SJSA1 (cell line): ENCODE measurements at places on chromosomes 3 and 15.
A peak's percentile ranks its signal among the peaks of the same experiment; 100 is the strongest.

- no peak for DNase-seq
These were observed 357.7 kb downstream of the OTOL1 start for GRCh38 chr3:161854232-161854771.

GRCh38 chr15:35540021-35540420 is 5.9 kb downstream of the DPH6 start:
- DNase-seq: no peak

- no peak for DNase-seq
These were observed 32.7 kb downstream of the RNF13 start for GRCh38 chr3:149845570-149846244.

DNA sequence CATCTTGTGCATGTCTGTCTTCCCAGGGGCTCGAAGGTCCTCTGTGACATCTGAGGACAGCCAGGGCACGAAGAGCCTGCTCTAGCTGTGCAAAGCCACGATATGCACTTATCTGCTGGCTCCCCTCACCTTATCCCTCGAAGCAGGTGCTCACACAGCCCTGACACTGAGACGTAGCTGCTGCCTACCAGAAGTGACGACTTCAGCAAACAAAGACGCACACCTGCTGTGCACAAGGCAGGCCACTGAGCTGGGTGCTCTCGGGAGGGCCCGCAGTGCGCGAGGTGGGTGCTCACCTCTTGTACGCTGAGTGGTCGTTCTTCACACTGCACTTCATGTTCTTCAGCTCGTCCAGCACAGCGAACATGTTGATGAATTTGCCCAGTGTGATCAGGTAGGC is 37.3 kb downstream of the CYFIP1 start:
- DNase-seq: no peak

DNA sequence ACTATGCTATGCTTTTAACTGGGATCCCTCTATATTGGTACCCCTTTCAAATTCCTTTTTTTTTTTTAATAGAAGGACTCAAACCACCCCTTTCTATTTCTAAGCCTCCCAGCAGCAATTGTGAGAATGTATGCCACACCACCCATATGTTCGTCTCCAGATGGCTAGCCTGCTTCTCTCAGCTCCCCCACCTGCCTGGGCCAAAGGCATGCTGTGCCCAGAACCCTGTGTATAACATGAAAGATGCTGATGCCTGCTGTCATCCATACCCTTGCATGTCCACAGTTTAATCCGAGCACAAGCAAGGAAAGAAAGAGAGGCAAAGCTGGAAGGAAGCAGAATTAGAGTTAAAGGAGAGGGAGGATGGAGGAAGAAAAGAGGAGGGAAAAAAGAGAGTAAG is 159.5 kb upstream of the CNTN6 start:
- no peak for DNase-seq

GRCh38 chr3:193620057-193620456 is 27.0 kb downstream of the OPA1 start:
- no peak for DNase-seq

- no peak for DNase-seq
These were observed 95.4 kb downstream of the ZNF621 start for GRCh38 chr3:40620151-40620550.

DNA sequence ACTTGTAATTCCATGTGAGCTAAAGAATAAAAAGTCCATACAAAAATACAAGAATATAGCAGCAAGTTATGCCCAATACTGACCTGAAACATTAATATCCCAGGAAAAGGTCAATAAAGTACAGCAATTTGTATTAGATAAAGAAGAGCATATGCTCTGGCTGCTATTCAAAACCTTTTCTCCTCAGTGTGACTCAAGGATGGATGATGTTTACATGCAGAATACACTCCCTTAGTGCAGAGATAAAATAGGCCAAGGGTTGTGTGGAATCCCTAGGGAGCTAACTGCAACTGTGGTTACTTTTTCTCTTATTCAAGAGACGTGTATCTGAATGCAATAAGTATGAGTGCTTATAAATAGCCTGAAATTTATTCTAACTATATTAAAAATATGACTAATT is 78.7 kb downstream of the SLC9A9 start:
- no peak for DNase-seq

DNA sequence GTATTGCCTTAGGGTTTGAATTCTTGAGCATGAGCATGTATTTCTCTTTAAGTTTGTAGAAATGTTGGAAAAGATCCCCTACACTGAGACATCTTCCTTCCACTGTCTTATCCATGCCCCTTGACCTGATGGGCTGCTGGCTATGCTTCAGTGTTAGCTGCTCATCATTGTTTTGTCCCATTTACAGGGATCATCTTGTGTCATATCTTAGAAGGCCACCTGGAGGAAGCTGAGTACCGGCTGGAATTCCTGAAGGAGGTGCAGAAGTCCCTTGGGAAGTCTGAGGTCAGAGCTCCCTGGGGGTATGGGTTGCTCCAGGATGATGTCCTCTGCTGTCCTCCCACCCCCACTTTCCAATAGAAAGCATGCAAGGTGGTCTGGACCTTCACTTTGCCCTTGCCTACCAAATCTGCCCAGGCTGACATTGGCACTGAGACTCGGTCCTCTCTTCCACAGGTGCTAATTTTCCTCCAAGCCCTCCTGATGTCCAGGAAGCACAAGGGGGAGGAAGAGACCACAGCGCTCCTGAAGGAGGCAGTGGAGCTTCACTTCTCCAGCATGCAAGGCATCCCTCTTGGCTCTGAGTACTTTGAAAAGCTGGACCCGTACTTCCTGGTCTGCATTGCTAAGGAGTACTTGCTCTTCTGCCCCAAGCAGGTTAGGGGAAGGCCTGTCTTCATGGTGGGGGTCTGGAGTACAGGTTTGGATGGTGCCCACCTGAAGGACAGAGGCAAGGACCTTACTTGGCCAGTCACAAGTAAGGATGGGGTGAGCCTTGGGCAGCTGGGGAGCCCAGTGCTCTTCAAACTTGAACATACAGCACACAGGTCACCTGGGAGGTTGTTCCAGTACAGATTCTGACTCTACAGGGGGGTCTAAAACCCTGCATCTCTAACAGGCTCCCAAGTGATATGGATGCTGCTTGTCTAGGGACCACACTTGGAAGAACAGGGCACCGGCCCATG is 17.7 kb downstream of the TTC21A start:
- no peak for DNase-seq

- no peak for DNase-seq
These were observed 1280.5 kb downstream of the OTOL1 start for GRCh38 chr3:162777118-162777517.

- DNase-seq: no peak
These were observed 98.9 kb downstream of the LSM3 start for GRCh38 chr3:14277557-14277956.

- no peak for DNase-seq
These were observed 189.8 kb upstream of the PROK2 start for GRCh38 chr3:71974786-71975185.

GRCh38 chr15:78739996-78740903 is 71.0 kb downstream of the ADAMTS7 start:
- DNase-seq: no peak

DNA sequence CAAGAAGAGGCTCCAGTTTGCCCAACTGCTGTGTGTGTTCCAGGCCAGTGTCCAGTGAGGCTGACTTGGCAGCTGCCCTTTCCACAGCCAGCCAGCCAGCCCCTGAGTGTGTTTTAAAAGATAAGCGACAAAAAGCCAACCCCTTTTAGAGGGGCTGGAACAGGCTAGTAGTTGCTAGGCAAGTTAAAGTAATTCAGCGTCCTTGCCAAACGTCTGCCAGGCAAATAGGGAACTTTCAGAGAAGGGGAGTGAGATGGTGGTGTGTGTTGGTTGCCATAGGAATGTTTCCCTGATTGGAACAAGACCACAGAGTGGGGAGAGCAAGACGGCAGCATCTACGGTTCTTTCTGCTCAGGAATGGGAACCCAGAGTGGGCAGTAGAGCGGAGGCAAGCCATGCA is 86.3 kb downstream of the TMEM108 start:
- no peak for DNase-seq

DNA sequence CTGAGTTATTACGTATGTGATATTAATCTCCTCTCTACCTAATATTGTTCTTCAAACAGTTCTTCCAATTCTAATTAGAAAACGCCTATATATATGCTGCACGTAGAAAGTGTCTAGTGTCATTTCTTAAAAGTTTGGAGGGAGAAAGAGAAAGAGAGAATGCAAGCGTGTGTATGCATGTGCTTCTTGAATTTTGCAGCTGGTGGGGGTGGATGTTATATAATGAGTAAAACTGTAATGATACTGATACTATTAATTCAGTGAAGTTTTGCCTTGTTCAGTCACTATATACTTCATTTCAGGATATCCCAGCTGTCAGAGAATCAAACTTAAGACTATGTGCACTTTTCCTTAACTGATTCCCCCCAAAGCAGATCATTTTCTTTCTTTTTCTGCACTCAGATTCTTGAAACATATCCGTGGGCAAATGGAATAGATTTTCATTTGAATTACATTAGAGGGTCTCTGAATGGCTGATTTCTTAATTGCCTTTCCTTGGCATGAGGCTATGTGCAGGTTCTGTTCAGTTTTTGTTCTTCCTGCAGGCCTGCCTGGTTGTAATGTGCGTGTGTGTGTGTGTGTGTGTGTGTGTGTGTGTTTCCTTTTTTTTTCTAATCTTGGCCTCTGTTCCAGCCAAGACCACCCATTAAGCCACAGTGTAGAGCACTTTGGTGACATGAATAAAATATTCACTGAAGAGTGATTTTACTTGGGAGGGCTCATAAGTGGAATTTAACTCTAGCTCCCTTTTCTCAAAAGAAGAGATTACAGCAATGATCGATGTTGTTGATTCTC is 617.5 kb downstream of the RBMS3 start:
- peak; percentile 42 for DNase-seq

GRCh38 chr3:196617256-196617655 is 22.2 kb upstream of the NRROS start:
- no peak for DNase-seq

GRCh38 chr3:195802261-195802701 is 9.4 kb downstream of the MUC4 start:
- no peak for DNase-seq

DNA sequence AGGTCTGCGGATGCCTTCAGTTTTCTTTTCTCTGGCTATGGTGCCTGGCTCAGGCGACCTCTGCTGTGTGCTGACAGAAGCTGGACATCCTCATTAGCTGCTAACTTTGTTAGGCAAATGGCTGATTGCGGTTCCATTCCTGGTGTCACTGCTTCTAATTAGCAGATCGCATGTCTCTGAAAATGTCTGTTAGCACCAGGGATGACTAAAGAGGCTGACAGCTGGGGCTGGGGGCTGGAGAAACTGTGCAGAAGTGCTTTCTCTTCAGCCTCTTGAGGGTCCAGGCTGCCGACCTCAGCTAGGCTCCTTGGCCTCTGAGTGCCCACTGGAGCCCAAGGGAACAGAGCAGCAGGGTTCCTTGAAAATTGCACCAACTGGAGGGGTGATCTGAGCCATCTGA is 39.3 kb downstream of the CHCHD6 start:
- DNase-seq: no peak

- no peak for DNase-seq
These were observed 297.8 kb upstream of the AZI2 start for GRCh38 chr3:28646435-28646834.

- DNase-seq: no peak
These were observed 9.2 kb upstream of the PAQR5 start for GRCh38 chr15:69289342-69290146.

DNA sequence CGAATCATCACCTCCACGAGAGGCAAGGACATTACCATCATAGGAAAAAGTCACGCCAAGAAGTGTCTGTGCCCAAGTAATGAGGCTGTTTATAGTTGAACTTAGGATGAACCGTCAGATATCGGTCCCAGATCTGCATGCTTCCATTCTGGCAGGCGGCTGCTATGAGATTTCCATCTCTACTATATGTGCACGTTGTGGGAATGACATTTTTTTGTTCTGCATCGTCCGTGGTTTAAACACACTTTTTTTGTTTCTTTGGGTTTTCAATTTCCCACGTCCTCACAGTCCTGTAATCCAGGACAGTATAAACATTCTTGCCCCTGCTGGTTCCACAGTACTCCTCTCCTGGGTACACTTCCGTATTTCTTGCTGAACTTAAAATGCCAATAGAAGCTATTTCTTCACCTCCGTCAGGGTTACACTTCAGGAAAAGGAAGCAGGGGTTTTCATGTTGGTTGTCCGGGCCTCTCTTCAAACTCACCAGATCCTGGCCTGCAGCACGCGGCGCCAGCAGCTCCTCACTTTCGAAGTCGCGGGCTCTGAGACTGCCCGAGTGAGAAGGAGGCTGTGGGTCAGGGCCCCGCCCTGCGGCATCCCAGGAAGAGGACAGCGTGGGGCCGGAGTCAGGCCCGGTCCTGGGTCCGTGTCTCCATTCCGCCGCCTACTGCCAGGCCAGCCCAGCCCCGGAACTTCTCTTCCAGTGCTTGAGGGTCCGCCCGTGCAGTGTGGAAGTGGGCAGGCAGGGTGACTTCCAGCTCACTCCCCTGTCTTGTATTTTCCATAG is 9.8 kb upstream of the TM4SF4 start:
- no peak for DNase-seq

DNA sequence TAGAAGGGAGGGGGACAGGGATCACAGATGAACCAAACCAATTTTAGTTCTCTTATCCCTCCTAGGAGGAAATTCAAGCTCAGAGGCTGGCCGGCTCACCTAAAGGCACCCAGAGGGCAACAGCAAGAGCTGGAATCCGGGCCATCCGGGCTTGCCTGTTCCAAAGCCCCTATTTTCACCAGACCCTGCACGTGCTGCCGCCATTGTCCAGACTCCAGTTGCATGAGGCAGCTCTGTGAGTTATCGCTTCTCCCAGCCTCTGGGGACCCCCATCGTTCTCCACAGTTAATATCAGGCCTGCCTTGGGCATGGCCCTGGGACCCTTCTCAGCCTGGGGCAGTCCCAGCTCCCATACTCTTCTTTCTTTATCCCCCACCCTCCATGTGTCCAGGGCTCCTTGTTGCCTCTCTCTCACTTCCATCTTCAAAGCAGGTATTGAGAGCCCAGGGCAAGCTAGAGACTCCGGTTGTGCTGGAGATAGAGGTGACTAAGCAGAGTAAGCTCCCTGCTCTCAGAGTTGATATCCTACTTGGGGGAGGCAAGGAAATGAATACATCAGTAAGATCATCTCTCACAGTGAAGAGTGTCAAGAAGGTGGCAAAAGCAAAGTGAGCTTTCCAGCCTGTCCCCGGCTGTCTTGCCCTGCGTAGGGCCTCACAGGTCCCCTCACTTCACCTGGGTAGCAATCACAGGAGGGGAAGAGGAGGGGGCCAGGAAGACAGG is 322.8 kb downstream of the UACA start:
- no peak for DNase-seq

DNA sequence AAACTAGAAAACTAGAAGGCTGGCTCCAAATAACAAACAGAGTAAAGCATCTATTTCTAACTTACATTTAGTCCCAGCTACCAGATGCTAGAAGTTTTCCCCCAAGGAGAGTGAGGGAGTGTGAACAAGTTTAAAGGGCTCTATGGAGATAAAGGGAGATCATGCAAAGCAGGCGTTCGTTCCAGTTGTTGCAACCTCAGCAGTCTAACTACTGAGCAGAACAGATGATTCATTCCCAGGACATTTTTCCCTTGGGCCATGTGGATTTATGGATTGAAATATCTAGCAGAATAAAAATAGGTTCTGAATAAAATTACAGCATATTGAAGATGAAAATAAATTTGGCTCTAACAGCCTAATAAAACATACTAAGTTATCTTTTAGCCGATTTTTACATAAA is 154.8 kb upstream of the TTC14 start:
- no peak for DNase-seq
